ENCODE measurements at places on chromosomes 16 and 17.

GRCh38 chr17:39144416-39144840 is 7.0 kb downstream of the PLXDC1 start:
- DNase-seq: no peak

DNA sequence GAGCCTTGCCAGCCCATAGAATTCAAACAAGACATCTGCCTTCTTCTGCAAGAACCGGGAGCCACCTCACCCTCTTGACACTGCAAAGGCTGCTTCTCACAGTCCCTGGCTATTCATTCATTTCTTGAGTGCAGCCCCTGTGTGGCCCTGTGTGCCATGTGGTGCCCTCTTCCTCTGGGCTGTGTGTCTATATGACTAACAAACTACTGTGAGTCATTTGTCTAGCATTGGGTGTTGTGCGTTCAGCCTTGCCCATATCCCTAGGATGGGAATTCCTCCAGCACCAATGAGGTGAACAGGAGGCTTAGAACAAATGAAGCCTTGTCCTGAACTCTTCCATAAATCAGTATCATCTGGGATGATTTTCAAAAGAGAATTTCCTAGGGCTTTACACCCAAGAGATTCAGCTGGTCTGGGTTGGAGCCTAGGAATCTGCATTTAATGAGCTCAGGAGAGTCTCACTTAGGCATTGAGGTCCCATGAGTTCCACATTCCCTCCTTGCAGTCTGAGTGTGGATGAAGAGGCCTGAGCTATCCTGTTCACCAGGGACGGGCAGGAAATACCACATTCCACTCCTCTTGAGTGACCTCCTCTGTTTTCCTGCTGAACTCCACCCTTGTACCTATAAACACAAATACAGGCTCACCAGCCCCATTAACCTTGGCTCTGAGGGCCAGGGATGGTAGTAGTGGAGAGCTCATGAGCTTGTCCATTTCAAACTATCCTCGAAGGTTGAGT is 308.7 kb upstream of the N4BP1 start:
- no peak for DNase-seq

GRCh38 chr16:49523435-49524159 is 150.0 kb downstream of the C16orf78 start:
- DNase-seq: no peak

GRCh38 chr16:85716022-85716679 is 27.4 kb upstream of the GINS2 start:
- DNase-seq: no peak

DNA sequence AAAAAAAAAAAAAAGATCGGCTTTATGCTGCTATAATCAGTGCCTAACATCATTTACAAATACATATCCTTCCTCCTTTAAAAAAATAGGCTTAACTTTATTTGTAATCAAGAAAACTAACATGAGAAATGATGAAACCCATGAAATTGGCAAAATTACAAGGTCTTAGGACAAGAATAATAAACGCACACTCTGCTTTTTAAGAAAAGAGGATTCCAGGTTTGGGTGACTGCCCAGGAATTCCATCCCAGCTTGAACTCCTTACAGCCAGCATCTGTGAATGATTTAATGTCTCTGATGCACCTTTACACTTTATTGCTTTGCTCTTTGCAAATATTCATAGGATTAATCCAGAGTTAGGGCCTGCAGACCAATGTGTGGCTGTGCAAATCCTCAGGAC is 196.0 kb downstream of the CBLN1 start:
- no peak for DNase-seq

- DNase-seq: no peak
Observed at GRCh38 chr17:7887038-7887481, 1.5 kb upstream of the CHD3 start.

GRCh38 chr17:79980246-79981043 is 55.2 kb downstream of the TBC1D16 start:
- no peak for DNase-seq

GRCh38 chr17:21161498-21162393 is 35.0 kb downstream of the DHRS7B start:
- DNase-seq: no peak

- no peak for DNase-seq
Observed at GRCh38 chr17:80210348-80211108, 9.6 kb downstream of the SGSH start.

DNA sequence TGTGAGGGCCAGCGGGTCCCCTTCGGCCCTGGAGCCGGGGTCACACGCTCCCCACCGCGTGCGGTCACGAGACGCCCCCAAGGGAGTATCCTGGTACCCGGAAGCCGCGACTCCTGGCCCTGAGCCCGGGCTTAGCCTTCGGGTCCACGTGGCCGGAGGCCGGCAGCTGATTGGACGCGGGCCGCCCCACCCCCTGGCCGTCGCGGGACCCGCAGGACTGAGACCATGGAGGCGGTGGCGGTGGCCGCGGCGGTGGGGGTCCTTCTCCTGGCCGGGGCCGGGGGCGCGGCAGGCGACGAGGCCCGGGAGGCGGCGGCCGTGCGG is at the start of gene NAGLU:
Gene NAGLU (plus strand): TSS at position 194 of the 324 bp plus-strand sequence. CDS start 32 bp downstream, at position 226.
- DNase-seq: peak; percentile 87

DNA sequence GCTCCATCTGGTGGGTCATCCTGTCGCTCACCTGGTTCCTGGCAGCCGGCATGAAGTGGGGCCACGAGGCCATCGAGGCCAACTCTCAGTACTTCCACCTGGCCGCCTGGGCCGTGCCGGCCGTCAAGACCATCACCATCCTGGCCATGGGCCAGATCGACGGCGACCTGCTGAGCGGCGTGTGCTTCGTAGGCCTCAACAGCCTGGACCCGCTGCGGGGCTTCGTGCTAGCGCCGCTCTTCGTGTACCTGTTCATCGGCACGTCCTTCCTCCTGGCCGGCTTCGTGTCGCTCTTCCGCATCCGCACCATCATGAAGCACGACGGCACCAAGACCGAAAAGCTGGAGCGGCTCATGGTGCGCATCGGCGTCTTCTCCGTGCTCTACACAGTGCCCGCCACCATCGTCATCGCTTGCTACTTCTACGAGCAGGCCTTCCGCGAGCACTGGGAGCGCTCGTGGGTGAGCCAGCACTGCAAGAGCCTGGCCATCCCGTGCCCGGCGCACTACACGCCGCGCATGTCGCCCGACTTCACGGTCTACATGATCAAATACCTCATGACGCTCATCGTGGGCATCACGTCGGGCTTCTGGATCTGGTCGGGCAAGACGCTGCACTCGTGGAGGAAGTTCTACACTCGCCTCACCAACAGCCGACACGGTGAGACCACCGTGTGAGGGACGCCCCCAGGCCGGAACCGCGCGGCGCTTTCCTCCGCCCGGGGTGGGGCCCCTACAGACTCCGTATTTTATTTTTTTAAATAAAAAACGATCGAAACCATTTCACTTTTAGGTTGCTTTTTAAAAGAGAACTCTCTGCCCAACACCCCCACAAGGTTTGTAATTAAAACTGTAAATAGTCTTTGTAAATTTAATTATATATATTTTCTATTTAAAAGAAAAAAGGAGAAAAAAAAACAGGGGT is 1.7 kb downstream of the FZD2 start:
- no peak for DNase-seq

- no peak for DNase-seq
Observed at GRCh38 chr16:65576631-65577030, 454.8 kb upstream of the CDH11 start.

DNA sequence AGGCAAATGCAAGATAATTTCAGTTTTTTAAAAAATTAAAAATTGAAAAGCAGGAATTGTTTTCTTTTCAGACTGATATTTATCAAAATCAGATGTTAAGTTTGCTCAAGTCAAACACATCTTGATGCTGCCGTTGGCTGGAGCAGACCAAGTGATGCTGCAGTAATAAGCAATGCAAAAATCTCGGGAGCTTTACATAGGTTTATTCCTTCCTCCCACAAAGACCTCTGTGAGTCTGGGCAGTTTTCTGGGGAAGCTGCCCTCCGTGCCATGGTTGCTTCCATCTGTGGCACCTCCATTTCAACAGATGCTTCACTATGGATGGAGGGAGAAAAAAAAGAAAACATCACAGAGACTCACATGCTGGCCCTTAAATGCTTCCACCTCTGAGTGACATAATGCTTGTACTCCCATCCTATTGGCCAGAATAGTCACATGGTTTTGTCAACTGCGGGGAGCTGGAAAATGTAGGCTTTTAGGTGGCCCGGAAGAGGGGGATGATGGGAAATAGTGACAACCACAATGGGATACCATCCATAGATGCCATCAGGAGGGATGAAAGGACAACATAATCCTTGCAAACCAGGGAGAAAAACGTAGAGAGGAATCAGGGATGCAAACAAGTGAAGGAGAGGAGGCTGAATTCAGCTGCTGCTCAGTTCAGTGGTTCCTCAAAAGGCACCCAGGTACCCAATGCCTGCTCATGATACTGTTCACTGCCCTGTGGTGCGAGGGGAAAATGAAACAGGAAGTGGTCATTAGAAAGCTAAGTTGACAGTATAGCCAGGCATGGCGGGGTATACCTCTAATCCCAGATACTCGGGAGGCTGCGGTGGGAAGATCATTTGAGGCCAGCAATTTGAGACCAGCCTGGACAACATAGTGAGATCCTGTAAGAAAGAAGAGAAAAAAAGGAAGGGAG is 13.5 kb upstream of the ERCC4 start:
- no peak for DNase-seq

DNA sequence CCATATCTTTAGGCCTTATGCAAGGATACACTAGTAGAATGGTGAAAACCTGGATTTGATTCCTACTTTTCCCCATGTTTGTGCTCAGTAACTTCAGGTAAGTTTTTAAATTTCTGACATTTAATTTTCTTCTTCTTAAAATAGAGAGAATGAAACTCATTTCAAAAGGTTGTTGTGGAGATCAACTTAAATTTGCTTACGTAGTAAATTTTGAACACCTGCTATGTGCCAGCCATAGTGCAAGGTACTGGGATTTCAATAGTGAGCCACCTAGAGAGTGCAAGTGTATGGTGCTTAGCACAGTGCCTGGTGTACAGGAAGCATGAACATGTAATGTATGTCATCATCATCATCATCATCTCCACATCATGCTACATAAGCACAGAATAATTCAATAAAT is 73.6 kb upstream of the SMIM36 start:
- no peak for DNase-seq

DNA sequence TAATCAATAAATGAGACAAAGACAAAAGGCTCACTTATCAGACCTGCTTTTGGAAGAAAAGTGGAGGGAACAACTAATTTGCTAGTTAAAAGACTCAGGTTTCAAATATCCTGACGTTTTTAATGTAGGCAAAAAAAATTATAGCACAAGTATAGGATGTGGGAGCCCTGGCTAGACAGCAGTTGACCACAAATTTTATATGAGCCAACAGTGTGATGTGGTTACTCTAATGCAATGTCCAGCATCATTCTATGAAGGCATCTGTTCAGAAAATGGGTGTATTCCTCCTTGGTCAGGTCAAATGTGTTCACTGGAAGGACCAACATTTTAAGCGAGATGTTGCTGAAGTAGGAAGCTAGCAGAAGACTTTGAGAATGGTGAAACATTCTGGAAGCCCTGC is 237.4 kb downstream of the MAP2K6 start:
- DNase-seq: no peak

GRCh38 chr17:72945473-72945872 is 147.0 kb downstream of the SLC39A11 start:
- DNase-seq: no peak

DNA sequence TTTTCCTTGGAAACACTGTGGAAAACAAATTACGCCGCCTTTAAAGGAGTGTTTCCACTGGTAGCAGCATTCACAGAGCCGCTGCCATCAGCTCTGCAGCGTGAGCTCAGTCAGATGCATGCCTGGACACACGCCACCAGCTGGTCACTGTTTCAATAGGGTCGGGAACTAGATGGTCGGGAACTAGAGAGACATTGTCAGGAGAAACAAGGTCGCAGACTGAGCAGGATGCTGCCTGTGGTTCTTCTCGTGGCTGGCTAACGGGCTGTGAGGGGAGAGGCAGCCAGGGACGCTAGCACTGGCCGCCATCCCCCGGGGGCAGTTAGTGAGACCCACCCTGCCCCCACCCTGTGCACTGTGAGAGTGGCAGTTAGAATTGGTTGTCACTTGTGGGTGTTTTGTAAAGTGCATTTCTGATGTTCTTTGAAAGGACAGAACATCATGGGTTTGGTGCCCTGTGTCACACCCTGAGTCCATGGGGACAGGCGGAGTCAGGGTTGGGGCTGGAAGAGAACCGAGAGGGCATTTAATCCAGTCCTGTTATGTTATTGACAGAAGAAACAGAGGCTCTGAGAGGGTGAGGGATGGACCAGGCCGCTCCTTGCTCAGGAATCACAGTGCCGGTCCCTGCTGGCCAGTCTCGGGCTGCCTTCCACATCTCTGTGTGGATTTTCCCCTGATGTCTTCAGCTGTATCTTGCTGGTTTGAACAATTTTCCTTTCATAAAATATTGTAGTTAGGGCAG is 86.3 kb downstream of the SPECC1 start:
- no peak for DNase-seq

DNA sequence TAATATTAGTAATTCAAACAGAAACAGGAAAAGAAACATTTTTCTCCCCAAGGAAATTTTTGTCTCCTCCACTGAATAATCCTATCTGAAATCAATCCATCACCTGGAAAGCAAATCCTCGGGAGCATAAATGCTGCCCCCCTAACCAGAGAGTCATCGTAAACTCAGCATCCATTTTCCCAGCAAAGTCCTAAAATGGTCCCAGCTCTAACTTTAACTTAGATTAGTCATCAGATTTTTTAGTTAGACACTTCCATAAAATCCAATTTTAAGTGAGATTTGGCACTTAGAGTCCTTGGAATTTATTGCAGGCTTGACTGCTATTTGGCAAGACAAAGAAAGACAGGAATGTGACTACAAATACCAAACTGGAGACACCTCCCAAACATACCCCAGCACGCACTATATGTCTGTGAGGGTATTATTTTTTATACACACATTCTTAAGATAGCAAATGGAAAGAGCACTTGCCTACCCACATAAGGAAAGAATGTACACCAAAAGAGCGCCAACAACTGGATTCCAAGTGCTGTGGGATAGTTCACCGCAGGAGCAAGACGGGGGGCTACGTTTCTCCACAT is 15.4 kb downstream of the SCO1 start:
- no peak for DNase-seq

DNA sequence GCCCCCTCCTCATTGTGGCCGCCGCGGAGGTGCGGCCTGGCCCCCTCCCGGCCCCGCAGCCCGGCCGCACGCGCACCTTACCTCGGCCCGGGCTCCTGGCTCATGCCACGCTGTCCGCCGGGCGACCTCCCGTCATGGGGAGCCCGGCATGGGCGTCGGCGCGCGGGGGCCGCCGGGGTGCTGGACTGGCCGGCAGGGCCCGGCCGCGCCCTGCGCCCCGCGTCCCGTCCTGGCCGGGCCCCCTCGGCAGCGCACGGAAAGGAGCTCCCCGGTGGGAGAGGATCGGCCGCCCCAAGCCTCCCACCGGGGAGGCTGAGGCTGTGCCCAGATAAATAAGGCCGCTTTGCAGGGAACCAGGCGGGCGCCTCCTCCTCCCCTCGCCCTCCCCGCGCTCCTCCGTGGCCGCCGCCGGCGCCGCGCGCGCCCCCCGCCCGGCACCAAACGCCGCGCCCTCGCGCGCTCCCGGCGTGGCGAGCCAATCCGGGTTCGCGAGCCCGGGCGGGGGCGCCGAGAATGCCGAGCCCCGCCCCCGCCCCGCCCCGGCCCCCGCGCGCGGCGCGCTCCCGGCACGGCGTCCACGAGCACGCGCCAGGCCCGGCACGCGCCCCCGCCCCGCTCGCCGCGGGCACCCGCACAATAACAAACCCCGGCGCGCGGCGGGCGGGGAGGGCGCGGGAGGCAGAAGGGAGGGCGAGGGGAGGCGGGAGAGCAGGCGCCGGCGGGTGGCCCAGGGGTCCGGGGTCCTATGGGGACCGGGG is at the start of gene FBXL16:
Gene FBXL16 (minus strand): TSS at position 371 of the 758 bp plus-strand sequence. CDS start 8,396 bp downstream, outside the sequence.
- DNase-seq: no peak

- no peak for DNase-seq
Observed at GRCh38 chr16:68739964-68740627, 3.0 kb downstream of the CDH1 start.

GRCh38 chr16:78684030-78684611 is 584.7 kb downstream of the WWOX start:
- no peak for DNase-seq
